ENCODE measurements at places on chromosomes 7 and 10.

GRCh38 chr10:19048489-19048888 is at the start of gene MALRD1:
MALRD1 (plus strand) TSS chr10:19048801; CDS start chr10:19048939, 138 bp downstream.
- H3K4me3 ChIP-seq, result no peak within 1 kb of the TSS
- H3K27ac ChIP-seq, result no peak within 1 kb of the TSS
- no peaks in the 10 kb centered on the region for H3K27me3 ChIP-seq
- H3K4me1 ChIP-seq, result no peaks in the 10 kb centered on the region
- no peaks in the 10 kb centered on the region for H3K36me3 ChIP-seq
- DNase-seq, result no peak

DNA sequence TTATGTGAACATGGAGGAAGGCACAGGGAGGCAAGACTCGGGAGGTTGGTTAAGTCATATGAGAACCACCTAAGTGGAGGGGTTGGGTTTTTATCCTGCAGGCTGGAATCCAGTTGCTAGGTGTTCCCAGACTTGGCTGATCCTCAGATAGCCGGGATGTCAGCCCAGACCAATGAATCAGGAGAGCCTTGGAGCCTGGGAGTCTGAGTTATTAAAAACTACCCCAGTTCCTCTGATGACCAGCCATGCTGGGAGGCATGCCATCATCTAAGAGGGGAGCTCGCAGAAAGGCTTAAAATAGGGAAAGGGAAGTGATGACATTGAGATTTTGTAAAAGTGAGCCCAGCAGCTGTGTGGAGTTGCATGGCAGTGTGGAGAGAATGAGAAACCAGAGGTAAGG is 238.1 kb downstream of the ZNF248 start:
- no peak for DNase-seq
- no peak overlapping the region for H3K27ac ChIP-seq
- no peaks in the 10 kb centered on the region for H3K36me3 ChIP-seq
- H3K27me3 ChIP-seq, result no peaks in the 10 kb centered on the region

- H3K27ac ChIP-seq, result no peak overlapping the region
- H3K4me1 ChIP-seq, result no peaks in the 10 kb centered on the region
- no peaks in the 10 kb centered on the region for H3K27me3 ChIP-seq
- H3K36me3 ChIP-seq, result no peaks in the 10 kb centered on the region
Measured at GRCh38 chr10:6843894-6844650, 264.0 kb upstream of the PRKCQ start.

DNA sequence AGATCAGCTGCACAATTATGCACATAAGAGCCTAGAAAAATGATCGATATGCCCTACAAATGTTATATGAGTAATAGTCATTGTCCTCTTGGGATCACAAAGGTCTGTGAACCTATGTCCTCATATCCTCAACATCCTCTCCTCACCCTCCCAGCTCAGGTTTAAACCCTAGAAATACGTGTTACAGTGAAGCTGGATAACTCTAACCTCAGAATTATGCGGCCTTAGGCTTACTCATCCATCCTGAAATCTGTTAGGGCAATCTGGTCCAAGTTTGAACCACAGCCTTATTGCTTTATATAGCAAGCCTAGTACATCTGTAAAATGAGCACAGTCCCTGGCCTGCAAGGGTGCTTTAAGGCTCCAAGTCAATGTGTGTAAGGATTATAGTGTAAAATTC is 84.2 kb upstream of the FRMD4A start:
- H3K27ac ChIP-seq, result no peak overlapping the region
- no peaks in the 10 kb centered on the region for H3K4me1 ChIP-seq
- DNase-seq, result no peak

DNA sequence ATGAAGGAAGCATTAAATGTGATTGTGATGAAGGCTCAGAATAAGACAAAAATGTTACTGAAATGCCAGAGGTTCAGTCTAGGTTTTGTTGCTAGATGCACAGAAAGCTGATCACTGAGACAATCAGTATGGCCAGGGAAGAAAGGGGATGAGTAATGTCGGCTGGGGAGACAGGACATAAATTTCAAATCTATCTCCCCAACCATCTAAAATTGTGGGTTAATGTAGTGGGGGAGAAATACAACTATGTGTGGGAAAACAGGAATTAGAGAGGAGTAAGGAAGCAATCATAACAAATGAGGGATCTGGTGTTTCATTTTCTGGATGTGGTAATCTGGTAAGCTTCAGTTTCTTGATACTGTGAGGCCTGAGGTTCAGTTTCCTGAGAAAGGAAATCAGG is 1111.0 kb downstream of the XPNPEP1 start:
- H3K4me1 ChIP-seq, result no peaks in the 10 kb centered on the region
- no peak overlapping the region for H3K27ac ChIP-seq
- no peak overlapping the region for H3K4me3 ChIP-seq
- no peaks in the 10 kb centered on the region for H3K27me3 ChIP-seq

- H3K4me3 ChIP-seq, result no peak overlapping the region
- H3K4me1 ChIP-seq, result peaks cover 48% of the 10 kb centered on the region
- H3K27me3 ChIP-seq, result no peaks in the 10 kb centered on the region
- DNase-seq, result no peak
- H3K36me3 ChIP-seq, result no peaks in the 10 kb centered on the region
Measured at GRCh38 chr10:97539523-97540200, 32.9 kb upstream of the ANKRD2 start.

DNA sequence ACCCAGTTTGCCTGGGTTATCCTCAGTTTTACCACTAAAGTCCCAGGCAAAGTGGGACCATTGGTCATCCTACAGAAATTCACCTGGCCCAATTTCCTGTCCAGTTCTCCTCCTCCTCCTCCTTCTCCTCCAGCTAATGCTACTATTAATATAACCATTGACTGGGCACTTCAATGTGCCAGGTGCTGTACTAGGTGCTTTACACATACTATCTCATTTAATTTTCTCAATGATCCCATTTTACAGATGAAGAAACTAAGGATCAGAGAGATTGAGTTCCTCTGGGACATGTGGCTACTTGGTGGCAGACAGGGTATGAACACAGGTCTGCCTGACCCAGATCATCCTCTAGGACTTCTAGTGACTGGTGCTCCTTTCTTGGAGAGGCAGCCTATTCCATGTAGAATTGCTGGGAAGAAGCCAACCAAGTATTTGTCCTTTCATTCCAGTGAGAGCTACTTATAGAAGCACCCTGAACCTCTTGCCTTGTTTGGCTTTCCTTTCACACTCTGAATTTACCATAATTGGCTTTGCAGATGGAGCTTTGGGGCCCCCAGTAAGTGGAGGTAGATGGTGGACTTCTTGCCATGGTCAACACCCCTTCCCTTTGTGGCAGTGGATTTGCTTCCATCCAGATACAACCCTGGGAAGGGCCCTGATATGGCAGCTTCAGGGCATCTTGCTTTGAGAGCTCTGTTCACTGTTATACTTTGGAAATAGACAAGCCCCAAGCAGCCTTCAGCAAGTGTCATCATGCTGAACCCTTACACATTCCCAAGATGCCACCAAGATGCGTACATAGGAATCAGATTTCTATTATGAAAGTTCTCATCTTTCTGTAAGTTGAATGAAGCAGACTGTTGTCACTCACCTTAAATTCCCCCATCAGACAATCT is 78.7 kb downstream of the MYOF start:
- H3K4me1 ChIP-seq, result no peaks in the 10 kb centered on the region
- no peak for DNase-seq
- H3K27ac ChIP-seq, result no peak overlapping the region
- H3K36me3 ChIP-seq, result no peaks in the 10 kb centered on the region

GRCh38 chr10:75959209-75959608 is 527.8 kb downstream of the LRMDA start:
- DNase-seq, result no peak
- H3K27ac ChIP-seq, result no peak overlapping the region
- no peaks in the 10 kb centered on the region for H3K36me3 ChIP-seq
- no peaks in the 10 kb centered on the region for H3K4me1 ChIP-seq
- no peak overlapping the region for H3K4me3 ChIP-seq
- no peaks in the 10 kb centered on the region for H3K27me3 ChIP-seq

DNA sequence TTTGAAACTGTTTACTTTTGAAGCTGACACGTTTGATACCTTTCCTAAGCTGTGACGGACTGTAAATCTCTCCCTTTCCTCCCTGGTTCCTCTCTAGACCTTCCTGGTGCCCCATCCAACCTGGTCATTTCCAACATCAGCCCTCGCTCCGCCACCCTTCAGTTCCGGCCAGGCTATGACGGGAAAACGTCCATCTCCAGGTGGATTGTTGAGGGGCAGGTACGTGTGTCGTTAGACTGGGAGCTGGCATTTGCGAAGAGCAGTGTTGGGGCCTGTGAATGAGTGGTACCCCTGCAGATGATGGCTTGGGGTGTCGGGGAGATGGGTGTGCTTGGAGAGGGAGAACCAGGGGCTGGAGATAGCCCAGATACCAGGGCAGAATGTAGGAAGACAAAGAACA is 602.7 kb upstream of the FOXK1 start:
- DNase-seq, result no peak
- peaks cover 2% of the 10 kb centered on the region for H3K4me1 ChIP-seq
- peaks cover 11% of the 10 kb centered on the region for H3K36me3 ChIP-seq
- H3K27ac ChIP-seq, result no peak overlapping the region
- no peaks in the 10 kb centered on the region for H3K27me3 ChIP-seq
- no peak overlapping the region for H3K4me3 ChIP-seq

- no peaks in the 10 kb centered on the region for H3K27me3 ChIP-seq
- no peaks in the 10 kb centered on the region for H3K4me1 ChIP-seq
- H3K36me3 ChIP-seq, result no peaks in the 10 kb centered on the region
Measured at GRCh38 chr10:58028597-58029366, 238.9 kb downstream of the IPMK start.

DNA sequence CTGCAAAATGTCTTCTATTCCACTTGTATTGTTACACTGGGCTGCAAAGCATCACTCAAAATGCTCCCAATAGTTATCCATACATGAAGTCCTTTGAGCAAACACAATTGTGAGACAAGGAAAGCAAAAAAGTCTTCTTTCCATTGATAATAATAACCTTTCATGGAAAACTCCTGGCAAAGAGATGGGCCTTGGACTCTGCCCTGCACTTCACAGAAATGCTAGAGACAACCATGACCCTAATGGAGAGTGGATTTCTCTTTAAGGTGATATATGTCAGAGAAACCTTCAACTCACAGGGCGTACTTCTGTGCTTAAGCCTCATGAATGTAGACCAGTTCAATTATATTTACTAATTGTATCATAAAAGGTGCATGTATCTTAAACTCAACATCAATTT is 19.4 kb downstream of the SLC26A3 start:
- no peaks in the 10 kb centered on the region for H3K36me3 ChIP-seq
- DNase-seq, result no peak
- H3K4me1 ChIP-seq, result no peaks in the 10 kb centered on the region
- H3K27ac ChIP-seq, result no peak overlapping the region
- no peak overlapping the region for H3K4me3 ChIP-seq

DNA sequence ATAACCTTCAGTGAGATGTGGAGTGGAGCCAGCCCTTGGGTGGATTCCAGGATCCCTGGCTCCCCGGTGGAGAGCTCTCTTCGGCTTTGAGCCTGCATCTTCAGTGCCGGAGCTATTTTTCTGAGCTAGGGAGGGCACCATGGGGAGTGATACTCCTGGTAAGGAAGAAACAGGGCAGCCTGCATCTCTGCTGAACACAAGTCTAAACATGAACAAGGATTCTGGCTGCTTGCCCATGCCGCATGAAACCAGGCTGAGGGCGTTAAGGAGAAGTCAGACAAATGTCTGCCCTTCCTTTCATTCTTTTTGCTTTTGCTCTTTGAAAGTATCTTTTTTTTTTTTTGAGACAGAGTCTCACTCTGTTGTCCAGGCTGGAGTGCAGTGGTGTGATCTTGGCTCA is 60.4 kb downstream of the EVX1 start:
- no peaks in the 10 kb centered on the region for H3K36me3 ChIP-seq
- no peaks in the 10 kb centered on the region for H3K4me1 ChIP-seq
- no peaks in the 10 kb centered on the region for H3K27me3 ChIP-seq

DNA sequence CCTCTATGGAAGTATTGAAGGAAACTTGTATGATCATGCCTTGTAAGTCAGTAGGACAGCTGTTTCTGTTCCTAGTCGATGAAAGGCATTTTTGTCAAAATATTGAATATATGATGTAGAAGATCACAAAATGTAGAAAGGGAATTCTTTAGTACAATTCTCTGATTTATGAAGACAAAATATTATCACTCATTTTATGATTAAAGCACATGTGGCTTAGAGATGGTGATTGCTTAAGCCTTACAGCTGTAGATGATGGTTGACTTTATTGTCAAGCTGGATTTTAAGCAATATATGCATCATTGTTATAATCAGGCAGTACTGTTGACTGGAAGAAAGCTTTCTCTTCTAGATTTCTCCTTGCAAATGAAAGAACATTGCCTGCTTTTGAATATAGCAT is 26.4 kb downstream of the MXI1 start:
- H3K27me3 ChIP-seq, result no peaks in the 10 kb centered on the region
- no peaks in the 10 kb centered on the region for H3K4me1 ChIP-seq
- no peak overlapping the region for H3K27ac ChIP-seq
- no peak for DNase-seq
- no peak overlapping the region for H3K4me3 ChIP-seq

DNA sequence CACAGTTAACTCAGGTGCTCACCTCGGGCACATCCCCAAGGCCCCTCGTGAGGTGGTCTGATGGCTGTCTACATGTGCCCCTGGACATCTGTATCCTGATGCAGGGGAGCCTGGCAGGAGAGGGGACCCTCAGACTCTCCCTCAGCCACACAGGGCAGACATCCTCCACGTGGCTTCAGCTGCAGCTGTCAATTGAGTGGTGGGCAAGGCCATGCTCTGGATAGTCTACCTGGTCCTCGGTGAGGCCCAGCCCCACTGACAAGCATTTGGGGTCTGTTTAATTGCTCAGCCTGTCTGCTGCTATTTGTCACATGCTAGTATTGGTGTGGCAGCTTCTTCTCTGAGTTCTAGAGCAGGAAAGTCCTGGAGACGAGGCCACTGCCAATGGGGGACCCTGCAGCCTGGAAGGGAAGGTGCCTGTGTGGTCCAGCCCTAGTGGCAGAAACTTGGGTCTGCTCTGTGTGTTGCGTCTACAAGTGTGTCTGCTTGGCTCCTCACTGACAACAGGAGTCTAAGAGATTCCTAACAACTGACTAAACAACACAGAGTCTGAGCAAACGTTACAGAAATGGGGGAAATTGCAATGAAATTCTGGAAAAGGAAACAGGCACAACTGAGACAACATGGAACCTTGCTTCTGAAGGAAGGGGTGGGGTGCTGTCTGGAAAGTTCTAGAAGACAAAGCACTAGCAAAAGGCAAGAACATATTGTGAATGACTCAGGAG is 59.3 kb upstream of the IGFBP3 start:
- DNase-seq, result no peak
- no peak overlapping the region for H3K27ac ChIP-seq
- H3K4me1 ChIP-seq, result peaks cover 12% of the 10 kb centered on the region
- no peaks in the 10 kb centered on the region for H3K36me3 ChIP-seq
- no peak overlapping the region for H3K4me3 ChIP-seq

- H3K4me3 ChIP-seq, result no peak overlapping the region
- DNase-seq, result no peak
- H3K27ac ChIP-seq, result no peak overlapping the region
- no peaks in the 10 kb centered on the region for H3K27me3 ChIP-seq
- H3K4me1 ChIP-seq, result no peaks in the 10 kb centered on the region
- H3K36me3 ChIP-seq, result peaks cover 3% of the 10 kb centered on the region
Measured at GRCh38 chr7:38425509-38425908, 152.1 kb upstream of the TARP start.

GRCh38 chr10:124403548-124403947 is 15.2 kb downstream of the OAT start:
- DNase-seq, result peak; percentile 97
- H3K27ac ChIP-seq, result no peak overlapping the region
- no peaks in the 10 kb centered on the region for H3K4me1 ChIP-seq
- no peaks in the 10 kb centered on the region for H3K27me3 ChIP-seq
- no peak overlapping the region for H3K4me3 ChIP-seq
- peaks cover 46% of the 10 kb centered on the region for H3K36me3 ChIP-seq

Measured in spinal cord (tissue), 10 donors.